ENCODE measurements at places on chromosomes 3 and 15. TPM values are rescaled to one million over a fixed set of nuclear protein-coding genes. Genes with fewer than 3 reads are reported as not detected.

DNA sequence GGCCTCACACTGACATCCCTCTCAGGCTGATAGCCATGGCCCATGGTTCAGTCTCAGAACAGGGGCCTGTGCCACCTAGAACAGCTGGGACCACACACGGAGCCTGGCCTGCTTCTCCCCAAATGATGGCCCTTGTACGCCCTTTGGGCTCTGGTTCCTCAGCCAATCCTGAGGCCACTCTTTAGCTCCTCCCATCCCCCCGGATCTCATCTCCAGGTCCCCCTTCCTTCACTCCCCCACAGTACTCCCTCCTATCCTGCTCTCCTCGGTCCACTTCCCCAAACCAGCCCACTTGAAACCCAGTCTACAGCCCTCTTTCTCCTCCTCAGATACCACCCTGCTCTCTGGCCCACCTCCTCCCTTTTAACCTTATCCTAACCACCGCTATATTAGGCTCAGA, 17.8 kb upstream of the ZFYVE19 start:
- no peaks in the 10 kb centered on the region for H3K36me3 ChIP-seq
- no peaks in the 10 kb centered on the region for H3K27me3 ChIP-seq
- H3K27ac ChIP-seq: no peak overlapping the region
- H3K4me1 ChIP-seq: no peaks in the 10 kb centered on the region
- H3K4me3 ChIP-seq: no peak overlapping the region

DNA sequence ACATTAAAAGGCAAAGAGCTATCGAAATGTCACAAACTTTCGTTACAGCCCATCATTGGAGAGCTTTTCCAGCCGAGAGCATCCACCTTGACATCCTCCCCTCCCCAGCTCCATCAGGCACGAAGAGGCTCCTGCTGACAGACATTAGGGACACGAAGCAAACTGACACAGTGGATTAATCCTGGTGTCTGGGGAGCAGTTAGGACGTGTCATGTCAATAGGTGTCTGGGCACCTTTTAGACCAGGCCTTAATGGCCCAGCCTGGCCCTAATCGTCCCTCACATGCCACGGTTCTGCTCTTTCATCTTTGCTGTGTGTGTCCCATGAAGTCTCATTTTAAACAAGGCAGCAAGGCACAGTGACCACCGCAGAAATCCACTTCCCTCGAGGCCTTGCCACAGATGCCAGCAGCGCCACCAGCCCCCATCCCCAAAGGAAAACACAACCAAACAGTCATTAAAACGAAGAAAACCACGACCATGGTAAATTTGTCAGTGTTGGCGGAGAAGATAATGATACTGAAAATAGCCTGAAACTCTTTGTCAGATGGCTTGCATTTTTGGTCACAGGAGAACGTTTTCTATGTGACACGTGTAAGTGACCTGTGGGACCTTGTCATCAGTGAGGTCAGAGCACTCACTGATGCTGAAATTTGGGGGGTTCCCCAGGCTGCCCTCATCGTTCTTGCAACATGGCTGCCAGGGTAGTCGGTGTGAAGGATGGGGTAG, 16.3 kb upstream of the PCSK6 start:
- no peaks in the 10 kb centered on the region for H3K27me3 ChIP-seq
- DNase-seq: no peak
- H3K27ac ChIP-seq: no peak overlapping the region
- H3K36me3 ChIP-seq: no peaks in the 10 kb centered on the region

- DNase-seq: no peak
- no peak overlapping the region for H3K4me3 ChIP-seq
- no peak overlapping the region for H3K27ac ChIP-seq
Observed at GRCh38 chr3:139267300-139268246, 76.2 kb upstream of the MRPS22 start.

GRCh38 chr3:193229851-193230420, 11.1 kb upstream of the PLAAT1 start:
- H3K36me3 ChIP-seq: no peaks in the 10 kb centered on the region
- no peak overlapping the region for H3K4me3 ChIP-seq
- H3K27ac ChIP-seq: no peak overlapping the region

- no peaks in the 10 kb centered on the region for H3K36me3 ChIP-seq
- no peaks in the 10 kb centered on the region for H3K4me1 ChIP-seq
- no peak overlapping the region for H3K27ac ChIP-seq
- no peaks in the 10 kb centered on the region for H3K27me3 ChIP-seq
- H3K4me3 ChIP-seq: no peak overlapping the region
- DNase-seq: no peak
Observed at GRCh38 chr3:14200276-14200675, 21.7 kb downstream of the LSM3 start.

DNA sequence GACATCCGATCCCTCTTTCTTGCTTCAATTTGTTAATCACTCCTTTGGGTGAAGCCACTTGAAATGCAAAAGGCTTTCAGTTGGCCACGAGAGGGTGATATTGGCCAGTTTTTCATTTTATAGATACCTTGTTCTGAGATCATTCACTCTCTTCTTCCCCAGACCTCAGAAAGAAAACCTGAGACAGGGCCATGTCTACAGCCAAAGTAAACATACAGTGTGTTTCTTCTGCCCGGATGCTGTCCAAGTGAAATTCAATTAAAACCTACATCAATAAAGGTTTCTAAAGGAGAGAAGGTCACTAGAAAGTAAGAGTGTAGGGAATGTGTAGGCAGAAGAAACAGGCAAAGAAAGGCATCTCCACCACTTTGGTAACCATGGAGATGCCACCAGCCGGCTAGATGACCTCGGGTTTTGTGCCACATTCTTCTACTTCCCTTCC, 39.5 kb upstream of the FMN1 start:
- no peak overlapping the region for H3K4me3 ChIP-seq
- no peaks in the 10 kb centered on the region for H3K36me3 ChIP-seq
- H3K27ac ChIP-seq: no peak overlapping the region
- H3K27me3 ChIP-seq: no peaks in the 10 kb centered on the region
- no peak for DNase-seq

DNA sequence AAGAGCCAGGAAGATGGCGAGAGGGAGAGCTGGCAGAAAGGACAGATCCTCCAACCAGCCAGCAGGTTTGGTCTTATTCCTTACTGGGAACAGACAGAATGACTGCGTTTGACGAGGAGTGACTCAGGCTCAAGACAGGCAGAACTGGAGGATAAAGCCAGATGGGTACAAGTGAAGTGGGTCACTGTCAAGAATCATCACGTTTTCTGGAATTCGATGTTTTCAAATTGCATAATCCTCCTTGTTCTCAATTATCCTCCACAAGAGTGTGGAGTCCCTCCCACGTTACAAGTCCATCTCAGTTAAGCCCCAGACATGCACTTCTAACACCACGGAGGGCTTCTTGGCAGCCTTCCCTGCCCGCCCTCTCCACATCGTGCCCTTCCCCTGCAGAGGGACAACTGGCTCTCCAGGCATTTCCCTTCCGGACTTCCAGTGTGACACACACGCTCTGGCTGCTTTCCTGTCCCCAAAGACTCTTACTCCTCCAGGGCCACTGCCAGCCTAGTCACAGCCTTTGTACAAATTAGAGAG, 183.1 kb downstream of the CHST2 start:
- H3K27me3 ChIP-seq: no peaks in the 10 kb centered on the region
- no peak overlapping the region for H3K27ac ChIP-seq
- DNase-seq: no peak
- H3K4me1 ChIP-seq: no peaks in the 10 kb centered on the region

The PFN2 gene
- 169 TPM for total RNA-seq

The SST gene
- not detected for total RNA-seq

Measured in uterus (tissue), 4 donors.